ENCODE measurements at places on chromosomes 1 and 21. TPM values are rescaled to one million over a fixed set of nuclear protein-coding genes. Genes with fewer than 3 reads are reported as not detected.

The CNKSR1 gene
- total RNA-seq = 30.0 TPM

The LMX1A gene
- not detected for total RNA-seq

The EFNA4 gene
- 4.7 TPM for total RNA-seq

The GPX7 gene
- 22.1 TPM for total RNA-seq

The LRRC8D gene
- 13.0 TPM for total RNA-seq

The CCDC30 gene
- 2.3 TPM for total RNA-seq

The RXRG gene
- not detected for total RNA-seq

The PDC gene
- not detected for total RNA-seq

The LEPROT gene
- total RNA-seq = 22.7 TPM

DNA sequence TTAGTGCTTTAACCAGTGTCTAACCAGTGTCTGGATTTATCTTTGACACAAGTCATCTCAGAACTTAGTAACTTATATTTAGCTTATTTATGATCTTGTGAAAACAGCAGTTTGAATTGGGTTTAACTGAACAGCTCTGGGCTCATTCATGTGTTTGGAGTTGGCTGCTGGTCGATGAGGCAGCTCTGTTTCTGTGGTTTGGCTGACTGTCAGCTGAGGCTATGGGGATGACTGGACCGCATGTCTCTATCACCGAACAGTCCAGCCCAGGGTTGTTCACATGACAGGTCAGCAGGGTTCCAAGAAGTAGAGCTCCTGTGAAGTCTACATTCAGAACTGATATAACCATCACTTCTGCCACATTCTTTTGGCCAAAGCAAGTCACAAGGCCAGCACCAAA is 29.1 kb upstream of the C21orf91 start:
- DNase-seq = peak; percentile 14

GRCh38 chr1:219527994-219528393 is 84.9 kb downstream of the ZC3H11B start:
- no peak for DNase-seq

DNA sequence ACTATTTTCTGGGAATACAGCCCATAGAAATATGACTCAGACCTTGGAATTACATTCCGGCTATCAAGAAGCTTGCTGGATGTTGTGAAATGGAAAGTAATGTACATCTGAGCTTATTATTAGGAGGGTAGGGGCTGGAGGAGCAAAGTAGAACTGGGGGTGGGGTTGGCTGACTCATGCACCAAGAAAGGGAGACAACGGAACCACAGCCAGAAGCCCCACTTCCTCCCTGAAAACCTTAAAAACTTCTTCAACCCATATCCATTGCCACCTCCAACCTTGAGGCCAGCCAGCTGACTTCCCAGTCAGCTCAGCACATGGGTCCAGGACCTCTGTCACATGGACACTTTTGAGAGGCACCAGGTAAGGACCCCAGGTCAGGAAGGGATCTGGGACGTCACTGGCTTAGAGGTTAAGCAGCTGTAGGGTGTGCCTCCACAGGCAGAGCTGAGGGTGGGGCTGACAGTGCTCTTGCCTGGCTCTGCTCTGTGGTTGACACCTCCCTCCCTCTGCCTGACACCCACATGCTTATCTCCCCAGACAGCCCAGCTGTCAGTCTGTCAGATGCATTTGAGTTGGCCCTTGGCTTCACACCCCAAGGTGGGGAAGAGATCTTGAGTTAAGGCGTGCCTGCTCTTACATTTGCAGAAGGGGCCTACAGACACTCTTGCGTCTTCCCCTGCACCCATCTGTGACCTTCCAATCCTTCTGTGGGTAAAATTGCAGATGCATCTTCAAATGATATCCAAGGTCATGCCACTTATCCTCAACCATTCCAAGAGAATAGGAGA is 5.7 kb upstream of the ZNF683 start:
- DNase-seq = no peak

- DNase-seq = no peak
These were observed 17.0 kb downstream of the CD34 start for GRCh38 chr1:207893737-207894582.

DNA sequence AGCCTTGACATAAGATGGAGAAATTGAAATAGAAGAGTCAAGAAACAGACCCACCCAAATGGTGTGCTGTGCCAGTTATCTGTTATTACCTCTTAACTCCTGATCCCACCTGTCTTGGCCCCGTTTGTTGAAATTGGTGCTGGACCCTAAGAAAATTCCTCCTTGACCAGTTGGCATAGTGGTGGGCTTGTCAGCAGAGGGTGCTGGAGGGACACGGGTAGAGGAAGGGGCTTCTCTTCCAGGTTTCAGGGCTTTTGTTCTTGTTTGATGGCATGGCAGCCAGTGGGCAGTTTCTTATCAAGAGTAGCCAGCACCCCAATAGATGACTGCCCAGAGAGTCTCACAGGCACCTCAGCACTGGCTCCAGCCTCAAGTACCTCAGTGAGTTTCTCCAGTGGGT is 51.6 kb downstream of the PCBP3 start:
- DNase-seq = no peak

DNA sequence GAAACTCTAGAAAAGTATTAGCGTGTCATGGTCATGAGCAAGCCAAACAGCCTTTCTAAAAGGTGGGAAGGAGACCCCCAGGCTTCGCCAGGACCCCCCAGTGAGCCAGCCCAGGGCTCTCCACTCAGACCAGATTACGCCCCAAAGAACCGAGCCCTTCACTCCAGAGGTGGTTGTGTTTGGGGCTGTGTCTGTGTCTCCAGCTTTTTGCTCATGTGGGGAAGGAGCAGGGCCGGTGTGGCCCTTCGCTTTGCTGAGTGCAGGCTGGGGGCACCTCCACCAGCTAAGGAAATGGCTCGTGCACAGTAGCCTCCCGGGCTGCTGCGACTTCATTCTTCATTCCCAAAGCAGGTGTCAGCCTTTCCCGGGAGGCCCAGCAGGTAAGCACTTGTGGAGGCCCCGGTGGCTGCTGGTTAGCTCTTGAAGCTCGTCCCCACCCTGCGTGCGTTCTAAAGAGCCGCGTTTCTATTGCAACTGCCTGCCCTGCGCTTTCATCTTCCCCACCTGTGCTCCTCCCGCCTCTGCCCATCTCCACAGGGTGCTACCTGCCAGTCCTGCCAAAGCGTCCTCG is 531 bp downstream of the TSPEAR start:
- no peak for DNase-seq

DNA sequence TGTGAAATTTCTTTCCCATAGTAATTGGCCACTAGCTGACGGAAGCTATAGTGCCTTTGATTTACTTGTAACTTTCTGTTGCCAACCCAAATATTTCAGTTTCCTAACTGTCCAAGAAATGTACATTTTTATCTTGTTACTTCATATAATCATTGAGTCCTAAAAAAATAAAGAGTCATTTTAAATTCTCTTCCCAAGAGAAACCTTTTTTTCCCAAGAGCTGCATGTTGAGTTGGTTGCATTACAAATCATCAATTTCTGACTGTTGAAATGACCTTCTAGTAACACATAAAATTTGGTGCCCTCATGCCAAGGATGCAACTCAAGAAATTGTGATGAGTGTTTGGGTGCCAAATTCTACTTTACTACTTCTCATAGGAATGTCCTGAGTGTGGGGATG is 61.0 kb downstream of the HMCN1 start:
- DNase-seq = no peak

- DNase-seq = no peak
These were observed 24.0 kb downstream of the FNBP1L start for GRCh38 chr1:93471911-93472310.

- no peak for DNase-seq
These were observed 52.3 kb downstream of the GALNT2 start for GRCh38 chr1:230119340-230119739.

- DNase-seq = peak; percentile 51
These were observed 40.1 kb downstream of the SYT6 start for GRCh38 chr1:114113411-114114184.

GRCh38 chr1:27938488-27938887 is 3.7 kb downstream of the SMPDL3B start:
- DNase-seq = no peak

- peak; percentile 94 for DNase-seq
These were observed at the start of gene PDZK1IP1 for GRCh38 chr1:47189844-47190508. Gene PDZK1IP1 (minus strand): TSS chr1:47190036. CDS start chr1:47189932, 104 bp downstream.

DNA sequence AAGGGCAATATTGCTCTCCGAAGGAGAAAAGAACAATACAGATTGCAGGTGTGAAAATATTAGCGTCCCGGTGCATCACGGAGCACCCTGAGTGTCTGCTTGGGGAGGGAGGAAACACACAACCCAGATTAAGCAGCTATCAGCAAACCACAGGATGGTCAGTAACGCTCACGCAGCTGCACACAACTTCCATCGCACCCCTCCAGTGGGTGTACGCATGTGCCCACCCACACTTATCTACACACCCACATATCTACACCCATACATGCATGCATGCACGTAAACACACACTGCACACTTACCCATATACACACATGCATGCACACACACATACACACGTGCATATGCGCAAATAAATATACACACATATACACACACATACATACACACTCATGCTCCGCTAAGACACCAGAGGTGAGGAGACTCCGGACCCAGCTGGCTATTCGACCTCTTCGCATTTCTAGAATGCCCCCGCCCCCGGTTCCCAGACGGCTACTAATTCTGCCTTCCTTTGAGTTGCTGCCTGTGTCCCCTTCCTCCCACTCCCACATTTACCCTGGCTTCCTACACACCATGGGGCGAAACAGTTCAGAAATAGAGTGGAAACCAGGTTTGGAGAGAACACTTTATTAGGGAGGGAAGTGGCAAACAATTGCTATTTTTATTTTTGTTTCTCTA is 26.2 kb downstream of the ITPKB start:
- no peak for DNase-seq

DNA sequence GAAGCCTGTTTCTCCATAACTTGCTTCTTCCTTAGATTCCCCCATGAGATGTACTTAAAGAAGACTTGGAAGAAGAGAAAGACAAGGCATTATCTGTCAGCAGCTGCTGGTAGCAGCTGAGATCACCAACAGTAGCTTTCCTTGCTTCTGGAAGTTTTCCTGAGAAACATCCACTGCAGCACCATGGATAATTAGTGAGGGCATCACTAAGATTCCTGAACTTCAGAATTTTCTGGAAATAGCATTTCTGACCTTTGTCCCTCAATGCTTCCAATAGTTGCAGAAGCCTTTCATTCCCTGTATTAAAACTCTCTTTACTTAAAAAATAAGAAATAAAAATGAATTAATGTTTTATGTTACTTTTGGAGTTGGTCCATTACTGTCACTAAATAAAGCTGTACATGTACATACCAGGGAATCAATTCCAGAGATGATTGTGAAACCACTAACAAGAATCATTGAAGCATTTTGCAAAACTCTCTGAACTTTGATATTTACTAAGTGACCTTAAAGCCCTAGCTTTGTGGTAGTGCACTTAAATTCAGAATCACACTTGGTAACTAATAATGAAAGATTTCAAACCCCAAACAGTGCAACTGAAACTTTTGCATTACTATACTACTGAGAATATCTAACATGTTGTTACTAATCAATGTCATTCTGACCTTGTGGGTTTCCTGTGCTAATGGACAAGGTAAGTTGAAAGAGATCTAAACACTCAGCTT is at the start of gene CFHR4:
TSS of gene CFHR4 (plus strand) at position 538 of the 725 bp plus-strand sequence. CDS start at position 637, 99 bp downstream.
- no peak for DNase-seq

GRCh38 chr1:46461017-46461808 is 28.4 kb upstream of the DMBX1 start:
- no peak for DNase-seq

DNA sequence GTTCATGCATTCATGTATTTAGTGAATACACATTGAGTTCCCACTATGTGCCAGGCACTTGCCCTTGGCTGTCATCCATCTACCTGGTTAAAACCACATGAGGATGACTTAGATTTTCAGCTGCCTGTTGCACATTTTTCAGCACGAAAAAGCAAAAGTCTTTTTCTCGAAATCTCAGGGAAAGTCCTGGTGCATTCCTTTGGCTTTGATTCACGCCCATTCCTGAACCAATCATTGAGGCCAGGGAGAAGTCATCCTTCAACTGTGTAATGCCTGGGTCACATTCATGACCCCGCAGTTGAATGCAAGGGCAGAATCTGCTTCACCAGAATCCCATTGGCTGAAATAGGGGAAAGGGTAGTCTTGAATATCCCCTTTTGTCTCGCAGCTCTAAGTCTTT is 84.4 kb downstream of the RNF220 start:
- no peak for DNase-seq

DNA sequence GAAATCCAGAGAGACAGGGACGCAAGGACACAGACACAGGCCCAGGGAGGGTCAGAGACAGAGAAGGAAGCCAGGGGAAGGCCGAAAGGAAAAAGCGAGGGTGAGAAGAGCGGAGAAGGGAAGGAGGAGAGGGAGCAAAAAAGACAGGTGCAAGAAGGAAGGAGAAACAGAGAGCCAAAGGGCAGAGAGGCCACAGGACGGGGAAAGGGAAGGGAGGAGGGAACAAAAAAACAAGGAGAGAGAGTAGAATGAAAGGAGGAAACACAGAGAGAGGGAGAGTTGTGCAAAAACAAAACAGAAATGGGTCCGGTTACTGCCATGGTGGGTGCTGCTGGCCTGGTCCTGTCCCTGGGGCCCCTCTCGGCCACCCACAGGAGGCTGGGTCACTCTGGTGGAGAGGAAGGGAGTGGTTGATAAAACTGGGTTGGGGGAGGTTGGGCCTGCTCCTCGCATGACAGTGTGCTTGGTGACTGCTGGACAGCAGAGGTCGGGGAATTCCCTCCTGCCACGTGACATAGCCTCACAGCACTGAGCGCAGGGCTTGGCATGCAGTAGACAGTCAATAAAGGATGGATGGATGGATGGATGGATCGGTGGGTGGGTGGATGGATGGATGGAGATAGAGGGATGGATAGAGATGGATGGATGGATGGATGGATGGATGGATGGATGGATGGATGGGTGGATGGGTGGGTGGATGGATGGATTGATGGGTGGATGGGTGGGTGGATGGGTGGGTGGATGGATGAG is 64.8 kb downstream of the RAP1GAP start:
- DNase-seq = no peak

GRCh38 chr1:201633811-201634210 is 94.9 kb downstream of the NAV1 start:
- no peak for DNase-seq

- DNase-seq = no peak
These were observed 6.4 kb downstream of the CHODL start for GRCh38 chr21:18251065-18251464.

DNA sequence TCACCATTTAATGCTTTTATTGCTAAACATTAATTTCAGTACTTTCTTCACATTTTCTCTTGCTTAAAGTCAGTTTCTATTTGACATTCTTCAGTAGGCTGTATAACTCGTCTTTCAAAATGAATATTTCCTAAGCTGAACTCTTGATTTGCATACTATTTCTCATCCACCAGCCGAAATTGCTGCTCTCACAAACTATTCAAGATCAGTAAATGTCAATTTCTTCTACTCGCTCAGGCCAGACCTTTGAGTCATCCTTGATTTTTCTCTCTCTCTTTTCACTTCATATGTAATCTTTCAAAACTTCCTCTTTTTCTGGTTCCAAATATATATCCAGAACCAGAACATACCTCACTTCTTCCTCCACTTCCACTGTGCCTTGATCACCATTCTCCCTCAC is 990.0 kb downstream of the KCNT2 start:
- DNase-seq = no peak

- no peak for DNase-seq
These were observed 36.9 kb upstream of the NEK7 start for GRCh38 chr1:198119906-198120305.

All from body of pancreas (tissue), 4 donors.